ENCODE measurements at places on chromosomes 6 and 20.

DNA sequence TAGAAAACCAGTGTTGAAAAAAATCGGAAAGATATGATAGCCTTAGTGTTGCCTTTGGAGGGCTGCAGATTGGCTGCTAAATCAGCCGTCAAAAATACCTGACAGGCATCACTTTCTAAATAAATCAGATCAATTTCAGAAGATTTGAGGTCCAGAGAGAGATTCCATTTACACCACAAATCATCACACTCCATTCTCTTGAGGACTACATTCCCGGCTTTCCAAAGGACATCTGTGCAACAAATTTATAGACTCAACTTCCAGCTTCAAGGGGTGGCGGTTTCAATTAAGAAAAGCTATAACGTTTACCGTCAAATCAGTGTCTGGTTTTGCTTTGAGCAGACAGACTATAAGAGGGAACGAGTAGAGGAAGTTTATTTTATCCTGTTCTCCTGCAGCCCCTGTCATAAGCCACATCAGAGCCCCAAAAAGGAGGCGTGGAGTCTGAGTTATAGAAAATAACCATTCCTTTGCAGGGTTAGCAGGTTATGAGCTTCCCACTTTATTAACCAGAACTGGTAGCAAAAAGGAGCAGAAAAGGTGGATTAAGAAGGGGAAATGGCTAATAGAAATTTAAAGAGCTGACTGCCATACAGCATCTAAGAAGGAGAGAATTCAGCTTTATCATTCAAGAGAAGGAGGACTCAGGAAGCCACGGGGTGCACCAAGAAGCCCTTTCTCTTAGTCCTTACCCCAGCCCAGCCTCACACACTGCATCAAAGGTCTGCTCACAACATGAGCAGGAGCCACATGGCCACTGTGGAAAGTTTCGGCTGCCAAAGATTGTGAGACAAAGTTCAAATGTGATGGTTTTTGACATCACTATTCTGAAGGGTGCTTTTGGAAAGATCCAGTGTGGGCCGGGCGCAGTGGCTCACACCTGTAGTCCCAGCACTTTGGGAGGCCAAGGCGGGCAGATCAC lies 12.9 kb upstream of the UQCC2 start:
- no peak for DNase-seq

DNA sequence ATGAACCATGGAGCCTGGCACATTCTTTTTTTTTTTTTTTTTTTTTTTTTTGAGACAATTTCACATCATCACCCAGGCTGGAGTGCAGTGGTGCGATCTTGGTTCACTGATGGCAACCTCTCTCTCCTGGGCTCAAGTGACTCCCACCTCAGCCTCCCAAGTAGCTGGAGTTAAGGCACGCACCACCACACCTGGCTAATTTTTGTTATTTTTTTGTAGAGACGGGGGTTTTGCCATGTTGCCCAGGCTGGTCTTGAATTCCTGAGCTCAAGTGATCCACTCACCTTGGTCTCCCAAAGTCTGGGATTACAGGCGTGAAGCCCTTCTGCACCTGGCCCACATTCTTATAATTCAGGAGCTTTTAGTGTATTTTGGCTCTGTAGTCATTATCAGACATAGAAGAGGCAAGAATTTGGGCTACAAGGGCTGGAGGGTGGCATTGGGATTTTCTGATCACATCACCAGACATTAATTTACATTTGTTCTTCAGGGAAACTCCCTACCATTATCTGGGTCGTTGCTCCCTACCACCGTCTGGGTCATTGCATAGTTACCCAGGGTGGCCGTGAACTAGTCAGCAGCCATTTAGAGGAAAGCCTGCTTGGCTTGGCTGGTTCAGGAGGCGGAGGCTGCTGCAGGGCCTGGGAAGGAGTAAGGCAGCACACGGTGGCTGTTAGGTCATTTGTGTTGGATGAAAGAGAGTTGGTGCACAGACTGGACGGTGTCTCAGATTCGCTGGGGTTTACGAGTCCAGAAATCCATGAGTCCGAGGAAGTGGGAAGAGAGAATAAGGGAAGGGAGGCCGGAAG lies 17.6 kb downstream of the ARID1B start:
- DNase-seq, result no peak

DNA sequence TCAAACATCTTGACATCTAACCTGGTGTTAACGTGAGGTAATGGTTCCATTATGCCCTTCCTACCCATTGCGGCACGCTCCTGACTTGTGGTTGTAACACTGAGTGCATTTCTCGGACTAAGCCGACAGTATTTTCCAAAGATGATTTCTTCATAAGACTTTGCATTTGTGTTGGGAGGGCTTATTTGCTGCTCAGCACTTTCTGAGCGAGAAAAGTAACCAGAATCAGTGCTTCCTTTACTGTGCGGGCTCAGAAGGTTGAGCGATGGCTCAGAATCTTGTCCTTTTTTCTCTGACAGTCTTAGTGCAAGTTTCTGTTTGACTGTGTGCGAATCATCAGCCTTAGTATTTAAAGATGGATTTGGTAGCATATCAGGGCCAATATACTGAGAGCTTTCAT lies 171.7 kb downstream of the HIVEP2 start:
- DNase-seq, result no peak

- no peak for DNase-seq
Measured at GRCh38 chr6:39653612-39654011, 71.6 kb downstream of the KIF6 start.

GRCh38 chr20:11686820-11687543 lies 230.7 kb upstream of the BTBD3 start:
- DNase-seq, result no peak

GRCh38 chr6:111958534-111958933 lies 85.3 kb upstream of the FYN start:
- no peak for DNase-seq

DNA sequence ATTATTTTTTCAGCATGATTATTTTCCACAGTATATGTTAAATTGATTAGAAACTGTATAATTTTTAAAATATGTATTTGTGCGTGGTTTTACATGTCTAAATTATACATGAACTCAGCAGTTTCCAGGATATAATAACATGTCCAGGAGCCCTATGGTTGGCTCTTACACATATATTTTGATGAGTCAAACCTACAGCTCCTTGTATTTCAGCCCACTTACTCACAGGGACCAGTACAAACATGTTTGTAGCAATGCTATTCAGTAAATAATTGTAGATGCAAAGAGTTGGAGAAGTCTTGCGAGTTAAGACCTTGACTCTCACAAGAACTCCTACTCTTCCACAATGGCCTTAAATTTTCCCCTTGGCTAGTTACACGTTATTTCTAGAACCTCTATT lies 107.2 kb upstream of the SASH1 start:
- DNase-seq, result no peak

GRCh38 chr6:45702849-45703739 lies 312.6 kb downstream of the CLIC5 start:
- no peak for DNase-seq

DNA sequence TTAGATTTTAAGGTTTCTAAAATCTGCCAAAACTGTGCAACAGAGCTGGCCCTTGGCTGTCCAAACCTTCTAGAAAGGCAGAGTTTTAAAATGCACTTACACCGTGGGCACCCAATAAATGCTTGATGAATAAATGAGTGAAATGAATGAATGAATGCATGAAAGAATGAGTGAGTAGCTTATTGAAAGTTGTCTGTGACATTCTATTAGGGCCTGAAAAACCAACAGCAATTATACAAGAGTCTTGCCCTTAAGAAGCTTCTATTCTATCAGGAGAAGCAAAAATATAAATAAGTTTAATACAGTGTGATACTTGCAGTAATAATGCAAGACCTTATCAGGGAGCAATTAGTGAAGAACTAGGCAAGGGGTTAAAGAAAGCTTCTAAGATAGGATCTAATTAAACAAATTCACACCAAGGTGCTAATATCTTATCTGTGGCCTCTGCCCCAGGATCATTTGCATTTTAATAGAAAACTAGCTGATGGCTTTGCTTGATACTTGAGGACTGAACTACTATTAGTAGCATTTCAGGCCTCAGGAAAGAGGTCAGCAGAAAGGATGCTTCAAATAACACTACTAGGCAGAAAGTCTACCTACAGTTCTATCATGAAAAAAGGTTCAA lies 230.7 kb downstream of the GMPR start:
- no peak for DNase-seq

DNA sequence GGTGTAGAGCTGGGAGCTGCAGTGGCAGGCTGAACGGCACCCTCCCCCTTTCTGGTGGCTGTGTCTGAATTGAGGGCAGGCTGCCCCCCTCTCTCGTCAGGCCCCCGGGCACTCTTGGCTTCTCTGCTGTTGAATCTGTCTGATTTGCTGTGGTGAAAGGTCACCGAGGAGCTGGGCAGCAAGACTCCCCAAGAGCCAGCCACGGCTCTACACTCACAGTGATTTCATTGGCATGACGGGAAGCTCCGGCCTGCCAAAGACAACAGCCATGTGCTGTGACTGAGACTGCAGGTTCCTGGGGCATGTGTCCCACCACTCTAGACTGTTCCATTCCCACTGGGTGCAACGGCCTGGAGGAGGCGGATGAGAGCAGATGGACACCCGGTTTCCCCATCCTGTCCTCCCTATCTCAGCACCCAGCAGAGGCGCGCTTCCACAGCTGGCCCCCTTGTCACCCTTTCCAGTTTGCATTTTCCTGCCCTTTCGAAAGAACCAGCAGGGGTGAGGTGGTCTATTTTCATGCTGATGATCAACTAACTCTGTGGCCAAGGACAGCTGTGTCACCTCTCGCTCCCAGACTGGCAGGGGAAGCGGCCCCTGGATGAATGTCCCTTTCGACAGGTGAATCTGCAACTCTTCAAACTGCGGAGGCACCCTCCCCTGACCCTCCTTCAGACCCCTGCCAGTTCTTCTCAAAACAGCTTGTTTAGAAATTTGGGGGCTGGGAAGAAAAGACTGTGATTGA lies 2.2 kb downstream of the APCDD1L start:
- DNase-seq, result no peak

DNA sequence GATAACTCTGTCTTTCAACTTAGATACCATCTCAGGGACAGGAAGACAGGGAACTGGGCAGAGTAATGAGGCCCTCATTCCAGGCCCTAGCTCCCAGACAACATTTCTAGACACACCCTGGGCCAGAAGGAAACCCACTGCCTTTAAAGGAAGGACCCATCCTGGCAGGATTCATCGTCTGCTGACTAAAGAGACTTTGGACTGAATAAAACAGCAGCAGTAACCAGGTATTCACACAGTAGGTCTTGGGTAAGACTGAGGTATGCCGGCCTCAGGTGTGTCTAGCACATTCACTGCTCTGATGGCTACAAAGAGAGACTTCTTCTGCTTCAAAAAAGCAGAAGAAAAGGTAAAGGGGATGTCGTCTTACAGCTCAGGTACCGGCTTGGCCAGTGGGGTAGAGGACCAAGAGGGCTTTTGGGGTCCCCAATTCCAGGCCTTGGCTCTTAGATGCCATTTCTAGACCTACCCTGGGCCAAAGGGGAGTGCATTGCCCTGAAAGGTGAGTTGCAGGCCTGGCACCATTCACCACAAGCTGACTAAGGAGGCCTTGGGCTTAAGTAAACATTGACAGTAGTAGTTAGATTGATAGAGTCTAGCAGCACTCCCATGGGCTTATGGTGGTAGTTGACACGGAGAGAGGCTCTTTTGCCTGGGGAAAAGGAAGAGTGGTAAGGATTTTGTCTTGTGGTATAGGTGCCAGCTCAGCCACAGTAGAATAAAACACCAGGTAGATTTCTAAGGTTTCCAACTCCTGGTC lies 13.4 kb downstream of the SNX14 start:
- DNase-seq, result no peak

GRCh38 chr6:44061375-44062104 lies 65.7 kb downstream of the MRPL14 start:
- no peak for DNase-seq

GRCh38 chr6:82143041-82143481 lies 104.5 kb downstream of the IBTK start:
- DNase-seq, result no peak

GRCh38 chr6:1665214-1665613 lies 55.5 kb downstream of the FOXC1 start:
- no peak for DNase-seq

DNA sequence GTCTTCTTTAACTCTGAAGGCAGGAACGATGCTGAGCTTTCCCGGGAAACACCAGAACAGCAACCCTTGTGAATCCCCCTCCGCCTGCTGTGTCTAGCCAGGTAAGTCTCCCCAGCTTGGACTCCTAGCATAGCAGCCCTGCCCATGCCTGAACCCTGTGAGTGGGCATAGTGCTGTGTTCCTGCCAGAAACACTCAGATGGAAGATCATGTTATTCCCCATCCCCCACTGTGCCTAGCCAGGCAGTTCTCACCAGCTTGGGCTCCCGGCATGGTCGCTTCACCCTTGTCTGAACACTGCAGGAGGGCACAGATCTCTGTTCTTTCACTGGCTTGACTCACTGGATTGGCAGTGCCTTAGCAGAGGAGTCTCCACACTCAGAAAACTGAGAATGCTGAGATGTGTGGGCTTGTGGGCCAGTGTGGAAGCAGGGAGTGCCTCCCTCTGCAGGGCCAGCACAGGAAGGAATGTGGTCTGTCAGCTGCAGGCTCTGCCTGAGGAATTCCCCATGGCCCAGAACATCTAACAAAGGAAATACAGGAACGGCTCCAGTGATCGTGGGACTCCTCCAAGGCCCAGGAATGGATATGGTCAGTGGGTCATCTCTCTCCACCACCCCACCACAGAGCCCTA lies 440.1 kb upstream of the ADGRB3 start:
- DNase-seq, result no peak

DNA sequence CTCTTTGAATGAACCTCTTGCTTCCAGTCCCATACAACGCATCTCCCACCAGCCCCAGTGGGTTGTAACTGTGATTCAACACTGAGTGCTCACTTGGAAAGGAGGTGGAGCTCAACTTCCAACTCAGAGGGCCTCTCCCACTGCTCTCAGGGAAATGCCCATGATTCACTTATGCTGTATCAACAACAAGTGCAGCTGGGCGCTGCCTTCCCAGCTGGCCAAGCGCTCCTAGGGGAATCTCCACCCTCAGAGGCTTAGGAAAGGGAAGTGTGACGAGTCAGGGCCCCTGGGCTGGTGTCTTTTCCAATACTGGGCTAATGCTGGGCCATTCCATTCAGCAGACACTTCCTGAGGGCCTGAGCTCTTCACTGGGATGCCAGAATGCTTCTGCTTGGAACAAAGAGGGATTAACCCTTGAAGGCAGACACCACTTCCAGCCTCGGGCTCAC lies 8.1 kb upstream of the OCSTAMP start:
- DNase-seq, result no peak

- no peak for DNase-seq
Measured at GRCh38 chr20:47244451-47244850, 112.0 kb downstream of the ZMYND8 start.

- DNase-seq, result no peak
Measured at GRCh38 chr6:144741659-144742058, 456.5 kb downstream of the UTRN start.

All from stimulated activated CD8-positive, alpha-beta memory T cell treated with anti-CD3 and anti-CD28 coated beads, Interleukin-7, amount 100 ng/mL, for 1 hour (primary cell).